Gastroesophageal sphincter (tissue), 4 donors: ENCODE measurements at places on chromosomes 4 and X.
A peak's percentile ranks its signal among the peaks of the same experiment; 100 is the strongest.

DNA sequence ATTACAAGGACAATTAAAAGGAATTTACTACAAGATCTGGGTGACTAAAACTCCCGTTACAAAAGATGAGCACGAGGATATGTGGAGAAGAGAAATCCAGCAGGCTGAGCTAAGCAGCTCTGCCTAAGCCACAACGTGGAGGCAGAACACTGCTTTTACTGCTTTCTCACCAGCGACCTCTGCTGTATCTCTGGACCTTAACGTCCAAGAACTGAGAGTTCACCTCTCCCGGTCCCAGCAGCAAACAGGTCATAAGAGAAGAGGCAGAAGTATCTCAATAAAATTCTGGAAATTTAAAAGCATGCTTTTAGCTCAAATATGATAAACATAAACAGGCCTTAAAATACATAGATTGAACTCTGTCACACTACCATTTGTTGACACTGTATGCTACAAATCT is 81.0 kb downstream of the ADGRA3 start:
- ATAC-seq: peak; percentile 36

DNA sequence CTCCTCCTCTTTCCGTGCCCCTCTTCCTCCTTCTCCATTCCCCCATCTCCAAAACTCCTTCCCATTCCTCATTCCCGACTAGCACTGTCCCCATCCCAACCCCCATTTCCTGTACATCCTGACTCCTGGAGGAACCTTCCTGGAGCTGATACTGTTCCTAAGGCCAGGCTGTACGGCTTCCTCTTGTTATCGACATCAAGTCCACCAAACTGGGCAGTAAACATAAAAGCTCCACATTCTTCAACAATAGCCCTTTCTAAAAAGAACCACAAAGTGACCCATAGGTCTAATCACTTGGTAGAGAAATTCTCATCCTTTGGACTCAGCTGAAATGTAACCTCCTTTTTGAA is 22.9 kb downstream of the AWAT2 start:
- no peak for ATAC-seq

DNA sequence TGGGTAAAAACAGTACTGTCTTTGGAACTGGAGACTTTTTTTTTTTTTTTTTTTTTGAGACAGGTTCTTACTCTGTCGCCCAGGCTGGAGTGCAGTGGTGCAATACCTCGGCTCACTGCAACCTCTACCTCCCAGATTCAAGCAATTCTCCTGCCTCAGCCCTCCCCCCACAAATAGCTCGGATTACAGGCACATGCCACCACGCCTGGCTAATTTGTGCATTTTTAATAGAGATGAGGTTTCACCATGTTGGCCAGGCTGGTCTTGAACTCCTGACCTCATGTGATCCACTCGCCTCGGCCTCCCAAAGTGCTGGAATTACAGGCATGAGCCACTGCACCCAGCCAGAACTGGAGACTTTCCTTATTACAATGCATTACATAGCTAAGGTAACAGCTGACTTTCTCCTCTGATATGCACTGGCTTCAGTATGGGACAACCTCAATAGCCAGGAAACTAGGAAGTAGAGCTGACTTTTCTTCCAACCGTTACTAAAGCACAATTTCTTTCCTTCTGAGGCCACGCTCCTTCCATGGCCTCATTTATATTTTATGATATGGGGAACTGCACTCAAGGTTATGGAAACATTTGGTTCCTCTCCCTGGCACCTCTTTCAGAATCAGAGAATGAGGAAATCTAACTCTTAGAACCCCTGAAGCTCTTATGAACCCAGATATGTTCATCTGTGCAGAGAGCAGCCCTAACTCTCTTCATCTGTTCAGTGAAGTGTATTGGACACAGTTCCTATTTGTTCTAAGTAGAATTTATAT is 53.5 kb upstream of the FAM9B start:
- ATAC-seq: no peak

DNA sequence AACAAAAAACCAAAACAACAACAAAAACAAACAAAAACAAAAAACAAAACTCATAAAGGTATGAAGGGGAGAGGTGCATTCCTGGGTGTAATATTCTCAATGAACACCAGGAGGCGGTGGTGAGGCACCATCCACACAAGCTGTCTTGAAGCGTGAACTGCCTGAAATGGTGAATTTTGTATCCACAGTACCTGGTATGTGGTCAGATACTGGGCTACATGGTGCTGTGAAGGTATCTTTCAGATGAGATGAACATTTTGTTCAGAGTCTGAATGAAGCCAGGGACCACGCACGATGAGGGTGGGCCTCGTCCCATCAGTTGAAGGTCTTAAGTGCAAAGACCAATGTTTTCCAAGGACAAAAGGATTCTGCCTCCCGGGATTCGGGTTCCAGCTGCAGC is 58.5 kb downstream of the ASMT start:
- no peak for ATAC-seq

DNA sequence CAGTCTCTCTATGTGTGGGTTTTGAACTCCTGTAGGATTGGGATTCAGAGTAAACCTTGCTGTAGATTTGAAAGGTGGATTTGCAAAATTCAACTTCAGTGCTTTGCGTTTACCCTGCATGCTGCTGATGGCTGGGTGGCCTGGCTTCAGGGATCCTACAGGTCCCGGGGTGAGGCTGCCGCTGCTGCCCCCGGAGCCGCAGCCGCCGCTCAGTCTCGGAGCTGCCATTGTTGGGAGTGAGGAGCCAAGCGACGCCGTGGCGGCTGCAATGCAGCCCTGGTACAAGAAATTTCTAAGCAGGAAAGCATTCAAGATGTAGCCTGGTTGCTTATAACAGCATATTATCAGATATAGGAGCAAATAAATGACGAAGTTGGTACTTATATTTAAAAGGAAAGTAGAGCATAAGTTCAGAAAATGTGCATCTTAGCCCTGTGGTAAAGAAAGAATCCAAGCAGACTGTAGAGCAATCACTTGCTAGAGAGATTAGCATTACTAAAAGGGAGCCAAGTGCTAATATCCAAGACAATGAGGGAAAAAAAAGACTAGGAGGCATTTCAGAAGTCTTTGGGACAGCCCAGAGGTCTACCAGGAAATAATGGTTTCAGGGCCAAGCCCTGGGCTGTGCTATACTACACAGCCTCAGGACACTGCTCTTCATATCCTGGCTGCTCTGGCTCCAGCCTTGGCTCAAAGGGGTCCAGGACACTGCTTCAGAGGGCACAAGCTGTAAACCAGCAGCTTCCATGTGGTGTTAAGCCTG is 36.9 kb upstream of the CHIC1 start:
- no peak for ATAC-seq

DNA sequence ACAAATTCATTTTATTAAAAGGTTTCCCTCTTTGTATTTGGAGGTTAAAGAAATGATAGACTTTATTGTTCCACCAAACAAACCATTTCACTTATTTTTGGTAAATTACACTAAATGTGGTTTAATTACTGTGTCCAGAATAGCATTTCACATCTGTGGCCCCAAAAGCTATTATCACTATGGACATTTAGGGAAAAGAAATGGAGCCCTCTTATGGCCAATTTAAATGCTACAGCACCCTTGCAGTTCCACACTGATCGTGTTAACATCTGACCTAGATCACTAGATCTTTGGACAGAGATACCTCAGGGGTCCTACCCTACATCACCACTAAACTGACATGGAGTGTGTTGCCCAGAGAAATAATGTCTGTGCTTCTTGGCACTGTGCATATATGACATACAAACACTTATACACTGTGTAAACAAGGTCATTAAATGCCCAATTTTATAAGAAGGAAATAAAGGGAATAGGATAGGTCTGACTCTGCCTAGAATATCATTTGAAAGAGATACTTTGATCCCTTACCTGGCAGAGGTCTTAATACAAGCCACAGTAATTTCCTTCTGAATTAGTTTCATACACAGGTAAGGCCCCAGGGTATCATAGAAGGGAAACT is 163.9 kb downstream of the KDR start:
- no peak for ATAC-seq

DNA sequence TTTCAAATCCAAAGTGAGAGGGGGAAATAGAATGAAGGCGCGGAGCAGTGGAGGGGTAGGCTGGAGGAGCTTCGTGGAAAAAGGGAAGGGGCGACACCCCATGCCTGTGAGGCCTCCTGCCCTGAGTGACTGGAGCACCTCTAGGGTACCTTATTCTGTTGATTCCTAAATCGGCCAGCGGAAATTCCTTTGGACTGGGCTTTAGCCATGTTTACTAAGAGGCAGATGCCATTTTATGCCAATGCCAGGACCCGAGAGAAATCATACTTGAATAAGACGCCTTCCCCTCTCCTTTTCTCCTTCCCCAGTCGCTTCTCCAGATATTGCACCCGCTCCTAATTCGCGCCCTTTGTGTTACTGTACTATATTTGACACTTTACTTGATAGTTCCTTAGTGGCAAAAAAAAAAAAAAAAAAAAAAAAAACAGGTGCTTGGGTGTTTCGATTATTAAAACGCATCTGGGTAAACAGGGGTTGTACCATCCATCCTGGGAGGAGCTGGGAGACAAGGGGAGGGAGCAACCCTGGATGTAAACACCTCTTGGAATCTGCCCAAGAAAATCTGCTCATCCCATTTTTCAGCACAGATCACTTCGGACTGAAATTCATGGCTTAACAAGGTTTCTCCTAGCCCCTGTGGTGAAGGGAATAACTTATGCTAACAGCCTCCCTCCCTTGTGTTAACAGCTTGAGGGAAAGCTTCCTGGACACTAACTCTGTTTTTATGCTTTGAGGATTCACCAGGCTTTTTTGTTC is 1.5 kb downstream of the BMP3 start:
- no peak for ATAC-seq

GRCh38 chr4:138689187-138689586 is 326.4 kb upstream of the NOCT start:
- ATAC-seq: no peak

DNA sequence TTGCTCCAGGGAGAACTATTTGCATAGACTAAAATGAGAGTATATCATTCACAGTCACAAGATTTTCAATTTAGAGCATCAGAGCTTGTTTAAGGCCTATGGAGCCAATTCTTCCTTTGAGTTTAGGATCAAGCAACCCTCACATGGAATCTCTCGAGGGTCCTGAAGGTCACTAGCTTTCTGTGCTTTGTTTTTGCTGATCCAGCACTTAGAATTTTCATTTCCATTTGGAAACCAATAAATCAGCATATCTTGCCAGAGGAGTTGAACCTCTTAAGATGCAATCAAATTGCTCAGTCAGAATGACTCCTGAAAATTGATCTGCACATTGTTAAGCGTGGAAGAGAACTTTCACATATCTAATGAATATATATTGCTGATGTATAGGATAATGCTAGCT is 1039.6 kb downstream of the PDHA2 start:
- ATAC-seq: no peak

- no peak for ATAC-seq
These were observed 308.5 kb downstream of the EVC2 start for GRCh38 chr4:5399790-5400421.

- ATAC-seq: no peak
These were observed 4.8 kb upstream of the IQSEC2 start for GRCh38 chrX:53286171-53286570.

DNA sequence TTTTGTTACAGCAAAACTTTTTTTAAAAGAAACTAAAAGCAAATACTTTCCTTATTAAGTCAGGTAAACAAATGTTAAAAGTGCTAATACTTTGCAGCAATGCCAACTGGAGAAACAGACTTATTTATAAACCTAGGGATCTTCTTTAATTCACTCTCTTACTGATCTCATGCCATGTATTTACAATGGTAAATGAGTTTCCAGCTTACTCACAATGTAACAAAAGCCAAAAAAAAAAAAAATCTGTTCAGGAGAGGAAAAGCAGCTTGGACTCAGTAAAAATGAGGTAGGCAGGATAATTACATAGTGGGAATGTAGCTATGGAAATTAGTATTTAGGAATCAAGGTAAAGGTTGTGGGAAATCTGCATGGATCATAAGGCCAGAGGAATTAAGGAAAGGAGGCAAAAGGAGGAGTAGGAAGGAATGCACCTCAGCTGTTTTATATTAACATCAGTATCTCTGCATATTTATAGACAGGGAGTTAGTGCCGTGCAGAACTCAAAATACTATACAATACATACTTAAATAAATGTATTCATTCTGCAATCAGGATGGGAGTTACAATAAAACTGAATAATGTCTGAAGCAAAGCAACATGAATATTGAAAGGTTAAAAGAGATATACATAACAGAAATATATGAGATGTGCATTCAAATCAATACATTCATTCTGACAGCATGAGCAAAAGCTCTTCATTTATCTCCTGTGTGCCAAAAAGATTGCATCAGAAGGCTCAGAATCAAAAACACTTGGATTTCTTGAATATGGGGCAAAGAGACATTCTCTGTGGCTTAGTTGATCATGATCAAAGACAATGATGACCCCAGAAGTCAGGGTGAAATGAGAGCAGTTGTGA is 57.9 kb upstream of the ETNPPL start:
- no peak for ATAC-seq

GRCh38 chr4:38149997-38150671 is 189.9 kb downstream of the PTTG2 start:
- ATAC-seq: no peak

DNA sequence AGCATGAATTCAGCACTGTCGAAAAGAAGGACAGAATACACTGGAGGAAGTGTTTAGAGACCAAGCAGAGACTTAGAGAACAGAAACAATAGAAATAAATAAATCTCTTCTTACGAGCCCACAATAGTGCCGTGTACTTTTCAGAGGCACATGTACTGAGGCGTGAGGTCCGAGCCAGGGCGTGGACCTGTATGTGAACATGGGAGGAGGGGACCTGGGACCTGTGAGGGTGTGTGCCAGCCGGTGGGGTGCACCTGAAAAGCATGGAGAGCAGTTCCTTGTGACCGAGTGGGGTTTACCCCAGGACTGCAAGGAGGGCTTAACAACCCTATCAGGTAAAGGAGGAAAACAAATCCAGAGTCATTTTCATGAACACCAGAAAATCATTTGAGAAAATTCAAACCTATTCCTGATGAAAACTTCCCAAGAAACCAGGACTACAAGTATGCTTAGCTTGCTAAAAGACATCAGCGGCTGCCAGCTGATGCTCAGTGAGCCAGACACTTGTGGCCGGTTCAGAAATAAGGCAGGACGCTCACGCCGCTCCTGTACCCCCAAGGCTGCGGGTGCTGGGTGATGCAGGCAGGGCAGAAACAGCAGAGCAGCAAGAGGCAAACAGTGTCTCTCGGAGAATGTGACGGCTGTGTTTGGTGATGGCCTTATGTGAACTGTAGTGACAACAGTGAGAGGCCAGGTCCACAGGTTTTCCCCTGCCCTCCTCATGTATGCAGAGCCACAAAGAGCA is 37.1 kb downstream of the NELFA start:
- ATAC-seq: no peak
